ENCODE measurements at places on chromosomes 11 and 22.

DNA sequence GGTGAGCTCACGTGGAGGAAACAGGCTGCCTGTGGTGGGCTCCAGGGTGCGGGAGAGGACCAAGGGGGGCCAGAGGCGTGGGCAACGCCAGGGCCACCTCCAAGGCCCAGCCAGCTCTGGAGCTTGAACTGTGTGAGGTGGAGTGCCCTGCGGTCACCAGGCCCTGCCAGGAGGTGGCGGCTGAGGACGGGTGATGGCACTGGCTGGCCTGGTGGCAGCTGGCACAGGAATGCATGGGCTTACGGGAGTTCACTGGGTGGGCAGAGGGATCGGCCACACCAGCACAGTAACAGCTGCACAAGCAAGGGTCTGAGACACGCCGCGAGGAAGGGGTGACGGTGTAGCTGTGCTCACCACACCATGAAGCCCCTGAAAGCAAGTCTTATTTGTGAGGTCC is 15.8 kb downstream of the TOLLIP start:
- peak; percentile 89 for DNase-seq

GRCh38 chr22:20567993-20568417 is 60.6 kb downstream of the MED15 start:
- DNase-seq: peak; percentile 51

- no peak for DNase-seq
These were observed 23.2 kb downstream of the NEAT1 start for GRCh38 chr11:65445604-65446445.

- no peak for DNase-seq
These were observed 223 bp downstream of the WT1 start for GRCh38 chr11:32435152-32435480.

GRCh38 chr11:21545699-21546098 is 647.2 kb upstream of the ANO5 start:
- DNase-seq: no peak

GRCh38 chr22:28348613-28349609 is 330.7 kb downstream of the TTC28 start:
- DNase-seq: no peak

- no peak for DNase-seq
These were observed 1126.9 kb downstream of the JRKL start for GRCh38 chr11:97516688-97517087.

- no peak for DNase-seq
These were observed 225.4 kb upstream of the CHORDC1 start for GRCh38 chr11:90448256-90448655.

DNA sequence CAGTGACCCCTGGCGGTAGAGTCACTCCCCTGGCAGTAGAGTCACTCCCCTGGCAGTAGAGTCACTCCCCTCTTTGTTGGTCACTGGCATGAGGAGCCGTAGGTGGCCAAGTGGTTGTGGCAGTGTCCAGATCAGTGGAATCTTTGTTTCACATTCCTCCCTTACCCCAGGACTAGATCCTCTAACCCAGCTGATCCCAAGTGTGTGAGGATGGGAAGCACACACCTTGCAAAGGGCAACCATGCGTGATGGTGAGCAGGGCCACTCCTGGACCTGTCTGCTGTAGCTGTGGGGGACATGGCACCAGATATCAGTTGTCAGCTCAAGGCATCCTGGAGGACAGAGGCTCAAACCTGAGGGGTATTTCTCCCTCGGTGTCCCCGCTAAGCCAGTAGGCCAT is 37.8 kb downstream of the OSBP2 start:
- DNase-seq: no peak

- no peak for DNase-seq
These were observed 709.3 kb upstream of the CCDC179 start for GRCh38 chr11:23569547-23569946.

GRCh38 chr11:130551388-130551787 is 102.9 kb downstream of the ADAMTS15 start:
- no peak for DNase-seq

DNA sequence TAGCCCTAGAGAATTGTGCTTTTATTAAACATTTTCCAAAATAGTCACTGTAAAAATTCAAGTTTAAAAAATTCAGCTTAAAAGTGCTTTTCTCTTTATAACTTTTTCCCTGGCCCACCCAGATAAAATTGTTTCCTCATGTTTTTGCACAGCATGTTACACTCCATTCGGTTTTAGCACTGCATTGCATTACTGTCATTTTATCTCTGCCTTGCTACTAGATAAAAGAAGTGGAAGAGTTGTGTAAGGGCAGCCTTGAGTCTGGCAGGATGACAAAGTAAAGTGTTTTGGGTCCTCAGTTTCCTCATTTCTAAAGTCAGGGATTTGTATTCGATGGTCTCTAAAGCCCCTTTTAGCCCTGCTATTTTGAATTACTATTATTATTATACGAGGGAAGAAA is 99.8 kb downstream of the ATM start:
- no peak for DNase-seq

GRCh38 chr22:38706101-38706900 is 557 bp downstream of the GTPBP1 start:
- DNase-seq: no peak

GRCh38 chr11:1997755-1998154 is at the start of gene H19:
TSS of gene H19 (minus strand) at chr11:1997842.
- no peak for DNase-seq

DNA sequence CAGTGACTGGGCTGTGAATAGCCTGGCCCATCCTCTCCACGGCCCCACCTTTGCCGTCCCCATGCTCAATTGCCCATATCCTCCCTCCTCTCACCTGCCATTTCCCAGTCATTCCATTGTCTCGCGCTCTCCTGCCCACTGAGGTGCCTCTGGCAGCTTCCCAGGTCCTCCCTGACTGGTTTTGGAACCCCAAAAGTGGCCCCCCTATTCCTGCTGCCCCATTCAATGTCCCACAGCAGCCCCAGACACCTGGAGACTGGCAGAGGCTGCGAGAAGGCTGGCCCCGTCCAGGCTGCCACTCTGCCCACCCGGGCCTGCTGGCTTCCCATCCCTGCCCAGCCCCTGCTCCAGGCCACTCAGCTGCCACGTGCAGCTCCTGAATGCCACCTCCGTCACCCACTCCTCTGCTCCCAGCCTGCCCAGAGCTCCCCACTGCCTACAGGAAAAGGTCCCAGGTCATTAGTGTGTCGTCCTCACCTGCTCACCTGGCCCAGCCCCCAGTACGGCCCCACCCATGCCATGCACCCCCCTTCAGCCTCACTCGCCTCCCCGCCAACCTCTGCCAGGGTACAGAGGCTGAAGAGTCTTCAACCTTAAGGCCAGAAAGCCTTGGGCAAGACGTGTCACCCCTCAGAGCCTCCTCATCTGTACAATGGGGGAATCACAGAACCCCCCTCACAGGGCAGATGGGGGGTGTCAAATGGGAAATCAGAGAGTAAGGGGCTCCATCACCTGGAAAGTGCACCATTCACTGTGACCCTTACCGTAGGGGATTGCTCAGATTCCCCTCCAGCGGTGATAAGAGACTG is 37.5 kb downstream of the KCNJ4 start:
- no peak for DNase-seq

- DNase-seq: no peak
These were observed 9.6 kb upstream of the UCP3 start for GRCh38 chr11:74018331-74019005.

- no peak for DNase-seq
These were observed 830 bp upstream of the SPDYC start for GRCh38 chr11:65169164-65169641.

DNA sequence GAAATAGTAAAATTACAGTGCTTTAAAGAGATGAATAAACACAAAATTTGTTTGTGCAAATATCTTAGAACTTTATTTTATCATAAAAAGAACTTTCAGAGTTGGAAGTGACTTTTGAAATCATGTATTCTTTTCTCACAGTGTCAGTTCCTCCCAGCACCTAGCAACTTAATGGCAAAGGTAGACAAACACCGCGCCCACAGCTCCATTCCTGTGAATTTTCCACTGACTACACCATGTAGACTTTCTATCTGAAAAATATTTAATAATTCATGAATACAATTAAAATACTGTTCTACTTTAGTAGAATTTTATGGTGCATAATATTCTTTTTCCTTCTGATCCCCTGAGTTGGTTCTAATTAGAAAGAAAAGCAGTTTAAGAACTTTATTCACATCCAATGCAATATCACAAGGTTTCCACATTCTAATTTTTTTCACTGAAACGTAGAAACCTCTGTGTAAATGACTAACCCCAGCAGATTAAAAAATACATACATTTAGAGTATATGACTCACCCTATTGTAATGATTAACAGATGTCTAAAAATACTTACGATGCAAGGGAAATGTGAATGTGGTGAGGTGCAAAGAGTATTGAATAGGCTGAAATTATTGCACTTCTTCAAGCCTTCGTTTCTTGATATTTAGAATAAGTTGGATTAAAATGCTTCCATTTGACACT is 218.2 kb upstream of the CCDC179 start:
- no peak for DNase-seq

DNA sequence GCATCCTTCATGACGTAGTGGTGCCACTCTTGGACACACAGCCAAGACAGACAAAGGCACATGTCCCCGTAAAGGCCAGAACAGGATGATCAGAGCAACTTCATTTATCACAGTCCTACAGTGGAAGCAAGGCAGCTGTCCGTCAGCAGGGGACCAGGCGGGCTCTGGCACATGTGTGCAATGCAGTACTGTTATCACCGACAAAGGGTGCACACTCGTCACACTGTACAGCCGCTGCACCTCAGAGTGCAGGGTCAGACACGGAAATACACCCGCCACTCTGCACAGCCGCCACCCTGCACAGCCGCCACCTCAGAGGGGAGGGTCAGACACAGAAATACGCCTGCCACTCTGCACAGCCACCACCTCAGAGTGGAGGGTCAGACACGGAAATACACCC is 13.4 kb upstream of the IL17REL start:
- DNase-seq: no peak

DNA sequence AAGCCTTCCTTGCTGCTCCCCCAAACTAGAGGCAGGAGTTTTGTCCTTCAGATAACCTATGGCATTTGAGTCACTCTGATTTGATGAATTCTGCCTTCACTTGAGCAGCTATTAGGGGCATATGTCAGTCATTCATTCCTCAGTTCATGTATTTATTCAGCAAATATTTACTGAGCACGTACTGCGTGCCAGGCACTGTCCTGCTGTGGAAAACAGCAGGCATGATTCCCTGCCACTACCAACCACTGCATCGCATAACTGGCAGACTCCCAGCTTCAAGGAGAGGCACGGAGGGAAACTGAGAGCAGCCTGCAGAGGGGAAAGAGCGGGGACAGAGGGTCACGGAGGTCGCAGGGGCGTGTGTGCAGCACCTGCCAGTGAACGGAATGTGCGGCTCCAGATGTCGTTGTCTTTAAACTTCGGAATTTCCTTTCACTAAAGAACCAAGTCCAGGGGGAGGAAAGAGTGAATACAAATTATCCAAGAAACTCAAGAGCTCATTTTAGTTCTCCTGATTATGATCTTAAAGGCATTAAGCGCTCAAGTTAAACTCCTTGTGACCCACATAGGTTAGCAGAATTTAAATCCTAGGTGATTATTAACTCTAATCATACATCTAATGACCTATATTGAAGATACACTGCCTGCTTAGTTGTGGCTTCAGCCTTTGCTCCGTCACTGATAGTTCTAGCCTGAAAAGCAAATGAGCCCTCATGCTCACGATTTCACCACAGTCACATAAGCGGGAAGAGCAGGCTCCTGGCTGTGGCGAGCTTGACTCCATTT is 12.6 kb downstream of the PPARA start:
- no peak for DNase-seq

DNA sequence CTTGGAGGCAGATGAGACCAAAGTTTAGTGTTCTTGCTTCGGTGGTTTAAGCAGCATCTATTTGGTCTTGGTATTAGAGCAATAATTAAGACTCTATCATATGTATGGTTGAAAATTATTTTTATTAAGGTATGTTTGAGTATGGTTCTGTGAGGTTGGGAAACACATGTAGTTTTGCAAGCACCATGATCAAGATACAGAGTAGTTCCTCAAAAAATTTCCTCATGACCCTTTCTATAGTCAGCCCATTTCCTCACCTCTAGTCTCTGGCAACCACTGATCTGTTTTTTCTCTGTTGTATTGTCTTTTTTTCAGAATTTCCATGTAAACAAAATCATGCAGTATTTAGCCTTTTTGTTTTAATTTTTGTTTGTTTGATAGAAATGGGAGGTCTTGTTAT is 18.4 kb downstream of the MTMR3 start:
- no peak for DNase-seq

- no peak for DNase-seq
These were observed 5.9 kb downstream of the CADM1 start for GRCh38 chr11:115498354-115498753.

GRCh38 chr11:30172883-30173311 is 57.9 kb upstream of the FSHB start:
- DNase-seq: no peak

DNA sequence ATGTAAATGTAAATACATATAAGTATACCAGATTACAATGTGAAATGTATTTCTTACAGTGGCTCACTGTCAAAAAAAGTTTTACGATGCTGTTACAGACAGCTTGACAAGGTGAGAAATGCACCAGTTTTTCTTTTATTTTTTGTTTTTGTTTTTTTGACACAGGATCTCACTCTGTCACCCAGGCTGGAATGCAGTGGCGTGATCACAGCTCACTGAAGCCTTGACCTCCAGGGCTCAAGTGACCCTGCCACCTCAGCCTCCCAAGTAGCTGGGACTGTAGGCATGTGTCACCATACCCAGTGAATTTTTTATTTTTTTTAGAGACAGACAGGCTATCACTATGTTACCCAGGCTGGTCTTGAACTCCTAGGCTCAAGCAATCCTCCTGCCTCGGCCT is 9.2 kb downstream of the CCDC73 start:
- no peak for DNase-seq

- DNase-seq: peak; percentile 44
These were observed 42.2 kb upstream of the INCENP start for GRCh38 chr11:62081378-62082291.

DNA sequence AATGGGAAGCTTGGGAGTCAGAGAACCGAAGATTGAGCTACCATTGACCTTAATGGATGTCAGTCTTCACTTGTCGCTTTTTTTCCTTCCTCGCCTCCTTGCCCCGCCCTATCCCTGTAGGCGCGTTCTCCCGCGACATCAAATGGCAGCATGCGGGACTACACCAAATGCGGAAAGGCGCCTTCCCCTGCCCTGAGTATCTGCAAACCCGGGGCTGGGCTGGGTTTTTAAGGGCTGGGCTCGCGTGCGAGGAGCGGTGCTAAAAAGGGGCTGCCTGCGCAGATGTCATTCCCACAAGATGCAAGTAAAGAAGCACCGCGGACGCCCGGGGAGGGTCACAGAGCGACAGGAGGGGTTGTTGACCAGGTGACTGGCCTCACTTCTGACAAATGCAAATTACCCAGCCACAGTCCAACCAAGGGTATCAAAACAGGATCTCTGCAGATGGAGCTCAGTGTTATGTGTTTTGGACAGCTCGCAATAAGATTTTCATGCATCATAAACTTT is 4.7 kb upstream of the FAM111B start:
- peak; percentile 64 for DNase-seq

DNA sequence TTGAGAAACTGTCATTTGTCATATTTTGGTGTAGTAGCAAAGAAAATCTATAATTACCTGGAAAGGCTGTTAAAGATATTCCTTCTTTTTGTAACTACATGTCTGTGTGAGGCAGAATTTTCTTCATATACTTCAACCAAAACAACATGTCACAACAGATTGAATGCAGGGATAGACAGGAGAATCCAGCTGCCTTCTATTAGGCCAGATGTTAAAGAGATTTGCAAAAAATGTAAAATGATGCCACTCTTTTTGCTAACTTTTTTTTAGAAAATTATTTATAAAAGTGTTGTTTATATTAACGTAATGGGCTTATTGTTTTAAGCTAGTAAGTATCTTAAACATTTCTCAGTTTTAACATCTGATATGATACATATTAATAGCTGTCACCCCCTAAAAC is 12.7 kb downstream of the DGKZ start:
- no peak for DNase-seq

- no peak for DNase-seq
These were observed 44.7 kb downstream of the REXO2 start for GRCh38 chr11:114483929-114484328.

All from 8988T (cell line).